Stimulated activated CD8-positive, alpha-beta memory T cell treated with anti-CD3 and anti-CD28 coated beads, Interleukin-7, amount 100 ng/mL, for 4 hours (primary cell): ENCODE measurements at places on chromosomes 3 and 15.

GRCh38 chr3:103657756-103658155, 1222.9 kb downstream of the ZPLD1 start:
- no peak for DNase-seq

- DNase-seq: no peak
These were observed 157.0 kb downstream of the FGF12 start for GRCh38 chr3:192570315-192570714.

- no peak for DNase-seq
These were observed 228.2 kb downstream of the TCF12 start for GRCh38 chr15:57146506-57147201.

GRCh38 chr3:72137865-72138861, 353.2 kb upstream of the PROK2 start:
- no peak for DNase-seq

DNA sequence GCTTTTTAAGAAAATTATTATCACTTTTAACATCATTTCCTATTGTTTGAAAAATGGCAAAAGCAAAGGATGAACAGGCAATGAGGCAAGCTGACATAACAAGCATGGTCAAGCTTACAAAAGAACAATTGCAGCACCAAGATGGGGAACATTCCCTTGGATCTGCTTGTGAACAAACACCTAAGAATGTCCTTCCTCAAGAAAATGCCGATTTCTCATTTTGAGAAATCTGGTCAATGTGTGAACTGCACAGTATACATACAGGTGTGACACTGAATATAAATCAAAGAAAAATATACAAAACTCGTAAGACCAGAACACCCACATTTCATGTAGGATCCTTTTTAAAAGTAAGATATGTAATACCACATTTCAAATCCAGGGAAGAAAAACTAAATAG, 58.9 kb downstream of the LRRFIP2 start:
- DNase-seq: no peak

GRCh38 chr3:58334506-58334884, 1.8 kb downstream of the PXK start:
- DNase-seq: no peak

GRCh38 chr3:139838269-139838957, 96.6 kb upstream of the CLSTN2 start:
- DNase-seq: no peak

DNA sequence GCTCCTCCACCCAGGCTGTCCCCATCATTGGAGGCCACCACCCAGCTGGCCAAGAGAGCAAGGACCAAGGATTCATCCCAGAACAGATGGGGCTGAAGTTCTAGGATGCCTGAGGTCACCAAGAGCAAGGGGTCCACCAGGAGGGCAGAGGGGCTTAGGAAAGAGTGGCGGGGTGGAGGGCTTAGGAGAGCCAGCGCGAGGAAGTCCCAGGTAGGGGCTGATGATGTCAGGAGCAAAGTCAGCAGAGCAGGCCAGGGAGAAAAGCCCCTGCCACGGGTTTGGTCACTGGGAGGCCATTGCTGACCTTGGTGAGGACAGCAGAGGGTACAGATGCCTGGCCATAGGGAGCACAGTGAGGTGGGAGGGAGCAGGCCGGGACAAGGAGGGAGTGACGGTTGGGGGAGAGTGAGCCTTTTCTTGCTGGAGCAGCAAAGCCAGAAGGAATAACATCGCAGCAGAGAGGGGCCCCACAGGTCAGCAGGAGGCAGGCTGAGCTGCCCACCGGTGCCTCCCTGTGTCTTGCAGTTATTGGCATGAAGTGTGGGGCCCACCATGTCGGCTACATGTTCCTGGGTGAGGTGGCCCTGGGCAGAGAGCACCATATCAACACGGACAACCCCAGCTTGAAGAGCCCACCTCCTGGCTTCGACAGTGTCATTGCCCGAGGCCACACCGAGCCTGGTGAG, 5.2 kb downstream of the PARP3 start:
- no peak for DNase-seq

GRCh38 chr3:72797773-72798543, 50.3 kb downstream of the SHQ1 start:
- no peak for DNase-seq

GRCh38 chr15:28913171-28913765, 27.5 kb downstream of the APBA2 start:
- no peak for DNase-seq

GRCh38 chr3:172679599-172679998, 31.3 kb downstream of the NCEH1 start:
- no peak for DNase-seq

GRCh38 chr3:151367448-151367847, 17.1 kb downstream of the P2RY12 start:
- no peak for DNase-seq

- DNase-seq: no peak
These were observed 162.4 kb downstream of the NSUN3 start for GRCh38 chr3:94225148-94225865.

GRCh38 chr15:54277834-54278233, 299.6 kb downstream of the UNC13C start:
- DNase-seq: no peak
